Stimulated activated CD8-positive, alpha-beta memory T cell treated with anti-CD3 and anti-CD28 coated beads, Interleukin-2, amount 100 ng/mL, for 1 hour (primary cell): ENCODE measurements at places on chromosomes 6 and 20.

GRCh38 chr6:10458287-10458686 lies 43.4 kb upstream of the TFAP2A start:
- no peak for DNase-seq

- DNase-seq = no peak
Measured at GRCh38 chr6:170095273-170095981, 195.5 kb downstream of the DLL1 start.

DNA sequence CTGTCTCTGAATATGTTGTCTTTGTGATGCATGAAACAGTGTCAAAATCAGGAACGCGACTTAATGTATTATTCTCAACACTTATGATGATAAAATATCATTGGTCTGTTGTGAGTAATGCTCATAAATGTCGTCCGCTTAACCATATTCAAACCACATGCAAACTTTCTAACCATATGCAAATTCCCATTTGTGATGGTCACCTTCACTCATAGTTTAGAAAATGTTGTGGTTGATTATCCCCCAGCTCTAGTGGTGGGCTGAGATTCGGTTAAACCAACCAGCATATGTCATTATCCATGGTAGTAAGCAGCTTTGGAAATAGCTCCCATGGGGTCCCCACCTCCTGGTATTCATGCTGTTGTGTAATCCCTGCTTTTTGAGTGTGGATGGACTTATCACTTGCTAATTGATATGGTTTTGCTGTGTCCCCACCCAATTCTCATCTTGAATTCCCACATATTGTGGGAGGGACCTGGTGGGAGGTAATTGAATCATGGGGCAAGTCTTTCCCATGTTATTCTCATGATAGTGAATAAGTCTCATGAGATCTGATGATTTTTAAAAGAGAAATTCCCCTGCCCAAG lies 360.0 kb upstream of the TSHZ2 start:
- DNase-seq = no peak

DNA sequence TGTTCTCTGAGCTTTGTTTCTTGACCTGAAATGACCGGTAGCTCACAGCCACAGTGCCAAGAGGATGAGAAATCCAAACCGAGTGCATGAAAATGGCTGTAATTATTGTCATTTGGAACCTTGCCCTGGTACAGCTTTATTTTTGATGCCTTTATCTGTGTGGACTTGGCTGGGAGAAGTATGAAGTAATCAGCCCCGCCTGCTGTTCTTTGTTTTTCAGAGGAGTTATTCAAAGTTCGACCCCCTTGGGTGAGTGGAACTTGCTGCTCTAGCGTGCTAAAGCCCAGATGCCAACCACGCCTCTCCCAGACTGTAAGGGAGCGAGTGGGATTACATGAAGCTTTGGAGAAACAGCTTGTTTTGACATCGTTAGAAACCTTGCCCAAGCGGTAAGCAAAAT lies 48.3 kb downstream of the ECT2L start:
- no peak for DNase-seq

DNA sequence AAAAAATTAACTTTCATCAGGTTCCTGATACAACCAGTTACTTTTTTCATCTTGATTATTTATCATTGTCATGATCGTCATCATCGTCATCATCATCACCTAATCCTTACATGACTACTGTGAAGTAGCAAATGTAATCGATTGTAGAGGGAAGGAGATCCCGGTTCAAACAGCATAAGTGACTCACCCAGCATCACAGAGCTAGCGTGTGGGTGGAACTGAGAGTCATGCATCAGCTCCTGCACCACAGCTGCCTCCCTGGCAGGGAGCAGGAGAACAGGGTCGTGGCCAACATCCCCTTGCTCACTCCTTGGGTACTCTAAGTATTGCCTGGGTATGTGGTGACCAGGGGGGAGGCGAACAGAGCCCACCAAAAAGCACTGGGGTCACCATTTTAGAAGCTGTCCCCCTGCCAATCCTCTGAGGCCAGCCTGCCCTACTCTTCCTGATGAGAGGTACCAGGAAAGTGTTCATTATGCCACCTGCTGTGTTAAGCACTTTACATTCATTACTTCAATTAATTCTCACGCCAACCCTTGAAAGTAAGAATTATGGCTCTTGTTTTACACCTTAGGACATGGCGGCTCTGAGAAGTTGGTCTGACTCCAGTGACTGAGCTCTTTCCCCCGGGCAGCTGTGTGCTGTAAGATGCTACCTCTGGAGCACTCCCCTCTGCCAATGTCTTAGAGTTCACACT lies 425.2 kb downstream of the CD83 start:
- no peak for DNase-seq

GRCh38 chr6:163461696-163462095 lies 47.2 kb downstream of the QKI start:
- no peak for DNase-seq

DNA sequence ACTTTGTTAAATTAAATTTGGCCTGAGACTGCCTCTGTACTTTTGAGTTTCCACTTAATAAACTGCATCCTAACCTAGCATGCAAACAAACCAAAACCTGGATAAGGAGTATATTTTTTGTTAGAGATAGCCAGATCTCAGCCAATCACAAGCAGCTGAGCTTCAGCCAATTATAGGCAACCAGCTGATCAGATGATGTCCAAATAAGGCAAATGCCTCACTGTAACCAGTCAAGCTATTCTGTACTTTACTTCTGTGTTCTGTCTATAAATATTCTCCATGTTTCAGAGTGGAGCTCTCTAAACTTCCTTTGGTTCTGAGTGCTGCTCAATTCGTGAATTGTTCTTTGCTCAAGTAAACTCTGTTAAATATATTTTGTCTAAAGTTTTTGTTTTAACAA lies 194.6 kb upstream of the RGS17 start:
- no peak for DNase-seq

- no peak for DNase-seq
Measured at GRCh38 chr20:3183896-3184612, 10.7 kb upstream of the LZTS3 start.

DNA sequence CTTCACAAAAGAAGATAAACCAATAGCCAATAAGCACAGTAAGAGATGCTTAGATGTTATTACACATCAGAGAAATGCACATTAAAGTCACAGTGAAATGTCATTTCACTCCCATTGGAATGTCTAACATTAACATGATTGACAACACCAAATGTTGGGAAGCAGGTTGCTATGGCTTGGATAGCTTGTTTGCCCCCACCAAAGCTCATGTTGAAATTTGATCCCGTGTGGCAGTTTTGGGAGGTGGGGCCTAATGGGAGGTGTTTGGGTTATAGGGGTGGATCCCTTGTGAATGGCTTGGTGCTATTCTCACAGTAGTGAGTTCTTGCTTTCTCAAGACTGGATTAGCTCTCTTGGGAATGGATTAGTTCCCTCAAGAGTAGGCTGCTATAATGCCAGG lies 44.8 kb downstream of the MRAP2 start:
- DNase-seq = no peak

GRCh38 chr6:43865932-43866645 lies 96.1 kb downstream of the VEGFA start:
- no peak for DNase-seq

DNA sequence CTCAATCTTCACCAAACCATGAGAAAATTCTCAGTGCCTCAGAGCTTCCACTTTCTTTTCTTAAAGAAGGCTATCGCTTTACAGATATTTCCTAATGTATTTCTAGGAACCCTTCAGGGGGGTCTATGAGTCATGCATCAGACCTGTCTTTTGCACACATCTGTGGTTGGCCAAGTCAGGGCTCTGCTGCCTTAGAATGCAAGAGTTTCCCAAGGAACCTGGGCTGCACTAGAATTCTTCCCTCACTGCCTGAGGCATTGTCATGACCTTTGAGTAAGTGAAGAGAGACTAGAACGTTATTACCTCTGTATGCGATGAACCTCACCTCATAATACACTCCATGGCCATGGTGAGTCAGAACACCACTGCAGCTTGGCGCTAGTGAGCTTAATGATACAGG lies 365.0 kb upstream of the ID4 start:
- no peak for DNase-seq

- no peak for DNase-seq
Measured at GRCh38 chr20:23060629-23061028, 11.2 kb upstream of the THBD start.

DNA sequence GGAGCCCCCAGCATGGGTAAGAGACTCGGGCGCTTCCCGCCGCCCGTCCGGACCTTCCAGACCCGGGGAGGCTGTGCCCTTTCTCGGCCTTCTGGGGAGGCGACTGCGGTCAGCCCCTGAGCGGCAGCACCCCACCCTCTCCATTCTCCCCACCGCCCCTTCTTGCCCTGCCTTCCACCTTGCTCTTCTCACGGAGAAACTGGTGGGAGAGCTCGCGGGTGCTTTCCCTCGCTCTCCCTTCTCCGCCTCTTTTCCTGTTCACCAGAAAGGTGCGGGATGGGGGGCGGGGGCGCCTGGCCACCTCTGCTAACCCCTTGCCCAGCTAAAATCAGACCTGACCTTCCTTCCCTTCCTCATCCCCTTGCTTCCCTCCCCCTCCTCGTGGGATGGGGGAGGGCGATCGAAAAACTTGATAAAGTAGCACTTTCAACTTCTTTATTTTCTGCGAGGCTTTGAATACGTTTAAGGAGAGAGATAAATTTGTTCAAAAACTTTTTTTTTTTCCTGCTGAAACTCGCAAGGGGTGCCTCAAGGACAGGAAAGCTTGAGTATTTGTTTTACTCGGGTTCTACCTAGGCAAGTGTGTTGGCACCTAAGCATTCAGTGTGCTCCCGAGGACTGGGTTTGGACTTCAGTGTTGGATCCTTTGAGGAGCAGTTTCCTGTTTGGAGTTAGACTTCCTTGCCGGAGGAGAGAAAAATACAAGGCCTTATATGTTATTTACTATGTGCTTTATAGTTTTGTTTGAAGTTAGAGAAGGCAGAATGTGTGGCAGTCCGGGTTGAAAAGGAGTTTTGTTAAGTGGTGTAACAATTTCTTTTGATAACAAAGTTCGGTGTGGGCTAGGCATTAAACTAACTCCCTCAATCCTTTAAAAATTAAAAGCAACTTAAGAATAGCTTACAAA lies 897 bp downstream of the CD2AP start:
- no peak for DNase-seq

DNA sequence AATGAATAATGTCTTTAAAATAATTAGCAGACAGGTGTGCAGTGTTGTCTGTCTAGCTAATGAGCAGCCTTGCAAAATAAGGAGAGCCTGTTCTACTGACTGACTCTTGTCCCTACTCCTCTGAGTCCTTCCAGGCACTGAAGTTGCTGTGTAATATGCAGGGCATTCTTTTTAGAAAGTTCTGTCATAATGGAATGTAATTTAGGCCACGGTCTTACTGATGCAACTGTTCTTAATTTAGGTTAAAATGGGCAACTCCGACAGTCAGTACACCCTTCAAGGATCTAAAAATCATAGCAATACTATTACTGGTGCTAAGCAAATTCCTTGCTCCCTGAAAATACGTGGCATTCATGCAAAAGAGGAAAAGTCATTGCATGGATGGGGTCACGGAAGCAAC lies 133.9 kb downstream of the TIAM2 start:
- DNase-seq = no peak

GRCh38 chr6:2037237-2037926 lies 208.0 kb downstream of the GMDS start:
- no peak for DNase-seq

DNA sequence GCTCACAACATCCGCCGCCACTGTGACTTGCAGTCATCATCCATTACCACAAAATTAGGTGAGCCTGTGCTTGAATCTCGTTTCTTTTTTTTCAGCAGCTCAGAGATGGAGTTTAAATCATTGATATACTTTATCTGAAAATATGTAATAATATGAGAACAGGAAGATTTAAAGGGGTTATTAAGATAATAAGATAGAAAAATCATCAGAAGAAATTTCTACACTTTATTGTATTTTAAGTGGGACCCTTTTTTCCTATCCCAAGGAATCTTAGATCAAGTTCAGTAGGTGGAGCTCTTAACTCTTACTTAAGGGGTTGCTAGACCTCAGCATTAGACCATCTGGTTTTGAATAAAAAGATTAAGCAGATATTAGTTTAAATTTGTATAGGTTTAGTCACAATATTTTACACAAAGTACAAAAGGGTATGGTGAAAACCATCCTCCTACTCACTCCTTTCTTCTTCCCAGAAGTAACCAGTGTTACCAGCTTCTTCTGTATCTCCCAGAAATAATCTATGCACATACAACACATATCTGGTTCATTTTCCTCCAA lies 9.4 kb upstream of the NCOA7 start:
- no peak for DNase-seq

- DNase-seq = no peak
Measured at GRCh38 chr20:41057999-41058673, 29.5 kb downstream of the TOP1 start.

GRCh38 chr6:65979120-65979519 lies 272.1 kb upstream of the EYS start:
- DNase-seq = no peak

DNA sequence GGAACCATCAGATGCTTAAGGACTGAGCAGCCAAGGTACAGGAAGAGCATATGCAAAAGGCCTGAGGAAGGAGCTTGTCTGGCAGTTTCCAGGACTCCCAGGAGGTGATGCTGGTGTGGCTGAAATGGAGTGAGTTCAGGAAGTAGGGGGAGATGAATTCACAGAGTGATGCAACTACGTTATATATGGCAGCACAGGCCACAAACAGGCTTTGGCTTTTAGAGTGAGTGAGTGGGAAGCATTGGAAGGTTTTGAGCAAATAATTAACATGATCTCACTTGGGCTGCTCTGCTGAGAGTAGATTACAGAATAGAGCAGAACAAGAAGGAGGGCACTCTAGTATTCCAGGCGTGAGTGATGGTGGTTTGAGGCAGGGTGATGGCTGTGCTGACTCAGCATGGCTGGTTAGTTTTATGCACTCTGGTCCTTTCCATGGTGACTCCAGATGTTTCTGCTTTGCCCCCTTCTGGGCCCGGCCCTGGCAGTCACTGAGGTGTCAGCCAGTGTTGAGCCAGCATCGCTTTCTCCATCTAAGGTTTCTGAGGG lies 6.5 kb downstream of the BTN2A2 start:
- DNase-seq = no peak

GRCh38 chr20:19404826-19405225 lies 192.4 kb downstream of the SLC24A3 start:
- DNase-seq = no peak

DNA sequence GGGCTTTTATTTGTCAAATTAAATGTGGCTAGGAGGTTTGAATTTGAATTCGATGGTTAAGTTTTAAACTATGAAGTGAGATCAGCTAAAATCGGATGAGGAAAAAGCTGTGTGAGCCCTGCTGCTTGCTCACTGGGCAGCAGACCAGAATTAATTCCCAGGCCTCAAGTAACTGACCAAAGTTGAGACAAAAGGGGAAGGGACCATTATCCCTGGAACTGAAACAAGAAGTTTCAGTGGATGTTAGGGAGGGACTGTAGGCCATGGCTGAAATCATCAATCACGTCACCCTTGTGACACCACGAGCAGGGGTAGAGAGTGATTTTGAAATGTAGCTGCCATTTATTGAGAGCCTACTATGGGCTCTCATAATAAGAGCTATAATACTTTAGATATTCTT lies 7.0 kb upstream of the PRSS35 start:
- no peak for DNase-seq
